ENCODE measurements at places on chromosomes 1 and 21. TPM values are rescaled to one million over a fixed set of nuclear protein-coding genes. Genes with fewer than 3 reads are reported as not detected.

The PDZK1 gene
- 0.98 TPM for total RNA-seq

The PDC gene
- total RNA-seq: not detected

The TMEM240 gene
- not detected for total RNA-seq

DNA sequence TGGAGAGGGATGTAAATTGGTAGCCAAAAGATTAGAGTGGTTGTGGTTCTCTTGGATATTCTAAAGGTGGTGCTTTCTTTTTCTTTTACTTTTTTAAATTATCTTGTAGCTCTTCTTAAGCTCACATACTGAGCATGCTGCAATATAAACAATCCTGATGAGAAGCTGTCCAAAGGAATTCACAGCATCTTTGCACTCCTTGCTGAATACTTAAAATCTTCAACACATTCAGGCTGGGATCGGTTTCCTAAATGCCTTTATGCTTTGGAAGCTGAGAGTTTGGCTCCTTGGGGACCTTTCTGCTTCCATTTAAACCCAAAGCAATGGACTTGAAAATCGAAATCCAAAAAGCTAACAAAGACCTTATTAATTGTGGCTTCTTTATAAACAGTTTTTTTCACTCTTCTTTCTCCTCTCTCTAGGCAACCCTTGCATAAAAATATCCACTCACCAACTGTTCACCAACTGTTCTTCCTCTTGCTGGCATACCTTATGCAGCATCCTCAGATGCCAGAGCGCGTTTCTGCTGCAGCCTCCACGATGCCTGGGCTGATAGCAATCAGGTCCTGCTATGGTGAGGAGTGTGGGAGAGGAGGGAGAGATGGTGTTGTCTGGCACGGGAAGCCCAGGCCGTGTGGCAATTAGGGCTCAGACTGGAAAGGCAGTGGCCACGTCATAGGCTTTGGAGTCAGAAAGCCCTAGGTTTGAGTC lies 535.8 kb upstream of the DAB1 start:
- no peak for DNase-seq

DNA sequence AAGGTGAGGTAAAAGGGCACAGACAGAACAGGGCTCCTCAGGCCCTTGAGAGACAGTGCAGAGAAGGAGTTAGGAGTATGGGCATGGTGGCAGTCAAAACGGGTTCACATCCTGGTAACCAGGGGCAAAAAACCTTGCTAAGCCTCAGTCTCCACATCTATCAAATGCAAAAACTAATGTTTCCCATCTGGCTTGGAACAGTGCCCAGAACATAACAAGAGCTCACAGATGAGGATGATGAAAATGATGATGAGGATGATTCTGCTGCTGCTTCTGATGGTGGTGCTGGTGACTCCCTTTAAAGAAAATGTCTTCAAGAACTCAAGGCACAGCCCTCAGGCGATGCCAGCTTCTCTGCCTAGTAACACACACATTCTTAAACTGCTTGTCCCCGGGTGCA lies 24.1 kb downstream of the HHIPL2 start:
- DNase-seq: no peak

DNA sequence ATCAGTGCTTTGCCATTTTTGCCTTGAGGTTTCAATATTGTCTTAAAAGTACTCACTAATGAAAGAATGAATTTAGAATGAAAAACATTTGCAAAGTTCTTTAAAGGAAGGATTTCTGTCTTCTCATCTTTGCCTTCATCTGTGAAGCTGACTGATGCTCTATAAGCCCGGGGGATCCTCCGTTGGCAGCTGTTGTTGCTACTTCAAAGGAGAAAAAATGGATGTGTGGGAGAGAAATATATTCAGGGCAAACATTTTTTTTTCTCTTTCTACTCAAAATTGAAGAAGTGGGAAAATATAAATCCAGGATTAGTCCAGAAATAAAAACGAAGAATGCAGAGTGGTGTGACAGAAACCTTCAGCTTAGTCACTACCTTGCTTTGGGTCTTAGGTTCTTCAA lies 142.5 kb downstream of the OLFM3 start:
- DNase-seq: no peak

DNA sequence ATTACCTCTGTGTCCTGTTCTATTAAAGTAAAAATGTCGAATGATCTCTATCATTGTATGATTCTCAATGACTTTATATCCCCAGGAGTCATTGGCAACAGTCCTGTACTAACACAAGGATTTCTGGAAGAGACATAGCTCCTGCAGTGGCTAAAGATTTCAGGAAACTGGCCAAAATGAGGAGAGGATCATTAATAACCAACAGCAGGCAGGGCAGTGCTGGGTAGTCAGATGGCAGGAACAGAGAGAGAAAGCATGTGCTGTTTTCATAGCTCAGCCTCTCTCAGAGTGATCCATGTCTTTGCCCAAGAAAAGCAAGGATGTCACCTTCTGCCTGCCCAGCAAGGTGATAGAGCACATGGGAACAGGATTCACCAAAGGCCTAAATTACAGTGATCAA lies 604.7 kb upstream of the PLXNA2 start:
- DNase-seq: no peak

- no peak for DNase-seq
Measured at GRCh38 chr1:13520985-13521384, 7.2 kb upstream of the LRRC38 start.

DNA sequence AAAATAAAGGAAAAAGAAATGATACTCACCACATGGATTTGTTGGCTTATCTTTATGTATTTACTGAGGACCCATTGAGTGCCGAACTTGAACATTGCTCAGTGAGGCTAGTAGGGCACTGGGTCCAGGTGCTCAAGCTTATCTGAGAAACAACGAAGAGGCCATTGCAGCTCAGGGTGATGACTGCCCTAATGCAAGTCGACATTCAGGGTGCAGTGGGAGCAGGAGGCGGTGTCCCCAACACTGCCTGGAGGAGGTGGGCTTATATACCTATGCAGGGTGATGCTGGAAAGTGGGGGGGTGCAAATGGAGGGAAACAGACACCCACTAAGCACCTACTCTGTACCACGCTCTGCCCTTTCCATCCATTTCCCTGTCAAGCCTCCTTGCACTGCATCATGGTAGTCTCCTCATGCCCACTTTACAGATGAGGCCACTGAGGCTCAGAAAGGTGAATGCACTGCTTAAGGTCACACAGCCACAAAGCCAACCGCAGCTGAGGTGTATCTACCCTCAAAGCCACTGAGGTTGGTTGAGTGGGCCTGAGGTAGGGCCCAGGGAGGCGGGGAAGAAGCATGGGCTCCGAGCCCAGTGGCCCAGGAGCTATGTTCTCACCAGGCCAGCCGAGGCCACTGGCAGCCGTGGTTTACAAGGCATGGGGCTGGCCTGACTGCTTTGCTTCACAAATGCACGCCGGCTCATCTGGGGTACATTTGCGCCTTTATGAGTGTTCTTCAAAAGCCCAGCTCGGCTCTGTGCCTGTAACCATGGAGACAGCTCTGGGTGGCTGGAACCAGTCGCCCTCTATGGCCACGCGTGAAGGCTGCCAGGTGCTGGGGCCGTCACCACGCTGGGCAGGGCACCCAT lies 103.8 kb downstream of the EPHB2 start:
- DNase-seq: no peak

GRCh38 chr21:43306911-43307676 lies 119.8 kb downstream of the SIK1 start:
- no peak for DNase-seq

The SYCP1 gene
- not detected for total RNA-seq

DNA sequence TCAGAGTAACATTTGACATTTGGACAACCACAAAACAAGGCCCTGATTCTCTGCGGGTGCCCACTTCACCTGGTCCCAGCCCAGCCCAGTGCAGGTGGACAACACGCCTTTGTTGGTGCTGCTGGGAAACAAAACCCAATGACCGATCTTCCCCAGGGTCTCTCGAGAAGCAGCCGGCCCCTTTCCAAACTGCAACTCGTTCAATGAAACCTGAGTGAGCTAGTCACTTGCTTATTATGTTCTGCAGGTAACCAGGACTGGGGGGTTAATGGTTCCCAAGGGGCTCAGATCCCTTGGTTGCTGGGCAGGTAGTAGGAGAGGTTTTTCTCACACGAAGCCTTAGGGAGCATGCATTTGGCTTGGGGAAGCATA lies 42.9 kb downstream of the ABCG1 start:
- DNase-seq: no peak

GRCh38 chr1:66176012-66176715 lies 357.8 kb upstream of the SGIP1 start:
- DNase-seq: no peak

The GNG4 gene
- not detected for total RNA-seq

DNA sequence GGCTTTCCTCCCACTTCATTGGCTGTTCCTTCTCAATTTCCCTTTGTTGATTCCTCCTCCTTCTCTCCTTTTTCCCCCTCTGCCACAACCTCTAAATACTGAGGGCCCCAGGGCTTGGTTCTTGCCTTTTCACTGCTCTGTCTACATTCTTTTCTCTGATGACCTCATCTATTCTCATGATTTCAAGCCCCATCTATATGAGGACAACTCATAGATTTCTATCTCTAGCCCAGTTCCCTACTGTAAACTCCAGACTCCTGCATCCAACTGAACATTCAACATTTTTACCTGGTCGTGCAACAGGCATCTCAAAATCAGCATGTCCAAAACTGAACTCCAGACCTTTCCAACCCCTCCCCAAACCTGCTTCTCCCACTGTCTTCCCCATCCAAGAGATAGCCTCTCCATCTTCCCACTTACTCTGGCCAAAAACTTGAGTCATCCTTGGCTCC lies 11.5 kb upstream of the SLC9A1 start:
- DNase-seq: no peak

DNA sequence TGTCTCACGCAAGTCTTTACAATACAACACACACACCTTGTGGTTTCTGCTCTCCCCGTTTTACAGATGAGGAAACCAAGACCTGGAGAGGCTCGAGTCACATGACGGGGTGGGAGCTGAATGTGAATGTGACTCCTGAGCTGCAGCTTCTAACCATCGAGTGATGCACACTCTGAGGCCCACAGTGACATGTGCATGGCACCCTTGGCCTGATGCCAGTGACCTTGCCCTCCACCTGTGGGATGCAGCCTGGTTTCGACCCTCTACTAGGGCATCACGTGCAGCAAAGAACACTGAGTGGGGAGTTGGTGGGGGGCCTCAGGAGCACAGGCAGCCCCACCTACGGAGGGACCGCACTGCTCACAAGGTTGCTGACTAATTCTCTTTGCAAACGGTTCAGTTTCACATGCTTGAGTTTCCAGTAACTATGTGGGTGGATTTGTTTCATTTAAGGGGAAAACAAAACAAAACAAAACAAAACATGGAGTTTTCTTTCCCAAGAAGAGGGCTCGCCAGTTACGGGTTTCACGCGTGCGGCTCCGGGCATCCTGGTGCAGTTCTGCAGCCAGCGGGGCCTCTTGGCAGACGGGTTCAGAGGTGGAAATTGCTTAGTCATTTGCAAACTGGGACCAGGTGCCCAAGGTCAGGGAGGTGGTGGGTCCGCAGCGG lies 22.9 kb downstream of the SPSB1 start:
- no peak for DNase-seq

GRCh38 chr21:34364921-34365320 lies 1.1 kb downstream of the KCNE2 start:
- DNase-seq: no peak

- DNase-seq: no peak
Measured at GRCh38 chr1:18174037-18174436, 66.4 kb downstream of the IGSF21 start.

The PODN gene
- not detected for total RNA-seq

DNA sequence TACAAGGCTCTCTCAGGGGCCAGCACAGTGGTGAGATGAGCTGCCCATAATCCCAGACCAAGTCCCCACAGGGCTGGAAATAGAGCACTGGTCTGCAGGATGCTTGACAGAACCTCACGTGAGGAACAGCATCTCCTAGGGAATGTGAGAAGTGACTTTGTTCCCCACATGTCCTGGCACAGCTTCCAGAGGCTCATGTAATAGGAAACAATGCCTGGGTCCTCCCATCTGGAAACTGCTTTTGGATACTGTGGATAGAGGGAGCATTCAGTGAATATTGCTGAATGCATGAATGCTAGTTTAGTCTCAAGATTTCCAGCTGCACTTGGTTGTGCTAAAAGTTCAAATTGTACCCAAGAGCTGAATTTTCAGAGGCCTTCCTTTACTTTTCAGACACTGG lies 146.2 kb downstream of the TNR start:
- no peak for DNase-seq

The SPATA17 gene
- not detected for total RNA-seq

- no peak for DNase-seq
Measured at GRCh38 chr21:39681845-39682244, 63.1 kb upstream of the IGSF5 start.

The C1orf226 gene
- total RNA-seq: not detected

The OR4F16 gene
- not detected for total RNA-seq

GRCh38 chr1:61104220-61104671 lies 21.9 kb downstream of the NFIA start:
- no peak for DNase-seq

DNA sequence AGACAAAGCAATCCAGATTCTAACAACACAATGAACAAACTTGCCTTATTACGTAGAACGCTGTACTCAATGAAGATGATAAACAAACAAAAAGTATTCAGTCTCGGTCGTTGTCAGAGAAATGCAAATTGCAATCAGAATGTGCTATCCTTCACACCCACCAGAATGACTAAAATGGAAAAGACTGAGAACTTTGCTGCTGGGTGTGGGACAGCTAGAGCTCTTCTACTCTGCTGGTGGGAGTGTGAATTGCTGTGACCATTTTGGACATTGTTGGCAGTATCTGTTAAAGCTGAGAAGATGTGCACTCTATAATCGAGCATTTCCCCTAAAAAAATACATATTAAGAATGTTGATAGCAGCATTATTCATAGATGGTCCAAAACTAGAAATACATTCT lies 111.4 kb downstream of the PEX14 start:
- no peak for DNase-seq

DNA sequence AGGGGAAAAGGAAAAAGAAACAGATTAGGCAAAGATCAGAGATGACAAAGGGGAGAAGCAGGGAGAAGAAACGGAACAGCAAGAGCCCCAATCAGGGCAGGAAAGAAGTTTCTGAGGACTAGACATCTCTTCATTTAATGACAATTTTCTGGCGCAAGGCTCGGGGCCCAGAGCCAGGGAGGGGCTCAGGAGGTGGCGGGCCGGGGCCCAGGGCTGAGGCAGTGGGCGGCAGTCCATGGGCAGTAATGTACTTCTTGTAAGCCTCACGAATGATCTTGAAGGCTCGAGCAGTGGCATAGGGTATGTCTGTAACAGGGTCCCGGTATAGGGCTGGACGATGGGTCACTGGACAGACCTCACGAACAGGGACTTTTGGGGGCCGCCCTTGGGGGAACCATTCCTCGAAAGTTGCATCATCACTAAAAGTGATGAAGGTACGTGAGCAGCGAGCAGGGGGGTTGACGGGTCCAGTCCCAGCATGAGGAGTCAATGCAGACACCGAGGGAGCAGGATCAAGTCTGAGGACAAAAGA lies 799 bp upstream of the TMOD4 start:
- no peak for DNase-seq

The CD160 gene
- 0.33 TPM for total RNA-seq

DNA sequence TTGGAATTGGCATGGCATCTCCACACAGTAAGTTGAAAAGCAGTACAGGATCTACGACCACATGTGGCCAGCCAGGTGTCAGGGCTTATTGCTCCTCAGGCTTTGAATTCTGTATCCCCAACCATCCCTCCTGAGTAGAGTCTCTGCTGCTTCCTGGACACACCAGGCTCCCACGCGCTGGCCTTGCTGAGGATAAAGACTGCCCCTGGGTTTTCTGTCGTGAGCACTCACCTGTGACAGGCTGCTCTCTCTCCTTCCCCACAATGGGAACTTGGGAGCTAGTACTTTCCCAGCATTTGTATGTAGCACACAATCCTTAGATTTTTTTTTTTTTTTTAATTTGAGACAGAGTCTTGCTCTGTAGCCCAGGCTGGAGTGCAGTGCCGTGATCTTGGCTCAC lies 33.6 kb downstream of the PBX1 start:
- DNase-seq: no peak

- no peak for DNase-seq
Measured at GRCh38 chr1:205443585-205444299, 12.1 kb downstream of the BLACAT1 start.

The BSND gene
- total RNA-seq: not detected
